ENCODE measurements at places on chromosomes 2 and 18.

DNA sequence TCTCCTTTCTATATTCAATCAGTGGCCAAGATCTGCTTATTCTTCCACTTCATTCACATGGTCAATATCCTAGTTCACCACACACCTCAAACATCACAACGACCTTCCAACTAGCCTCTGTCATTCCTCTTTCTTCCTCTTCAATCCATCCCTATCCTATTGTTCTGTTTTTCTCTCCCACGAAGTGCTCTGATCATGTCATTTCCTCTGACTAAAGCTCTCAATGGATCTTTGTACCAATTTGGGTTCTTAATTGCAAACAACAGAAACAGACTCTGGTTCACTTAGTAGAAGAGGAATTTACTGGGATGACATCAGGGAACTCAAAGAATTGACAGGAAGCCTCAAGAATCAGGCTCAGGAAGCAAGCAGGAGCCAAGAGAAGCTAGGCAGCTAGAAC, 23.5 kb downstream of the WNT10A start:
- no peak for DNase-seq

DNA sequence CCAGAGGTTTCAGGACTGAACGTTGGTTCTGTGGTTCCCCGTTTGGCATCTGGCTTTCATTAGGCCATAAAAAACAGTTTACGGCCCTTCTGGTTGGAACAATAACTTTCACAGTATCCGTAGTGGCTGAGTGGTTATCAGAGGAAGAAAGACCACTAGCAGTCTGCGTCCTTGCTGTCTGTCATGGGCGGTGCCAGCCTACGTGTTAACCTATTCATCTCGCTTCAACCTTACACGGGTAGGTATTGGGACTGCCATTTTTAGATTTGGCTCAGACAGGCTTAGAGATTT, 42.6 kb upstream of the ROCK2 start:
- no peak for DNase-seq

- no peak for DNase-seq
These were observed 95.9 kb downstream of the EPHA4 start for GRCh38 chr2:221476195-221476594.

DNA sequence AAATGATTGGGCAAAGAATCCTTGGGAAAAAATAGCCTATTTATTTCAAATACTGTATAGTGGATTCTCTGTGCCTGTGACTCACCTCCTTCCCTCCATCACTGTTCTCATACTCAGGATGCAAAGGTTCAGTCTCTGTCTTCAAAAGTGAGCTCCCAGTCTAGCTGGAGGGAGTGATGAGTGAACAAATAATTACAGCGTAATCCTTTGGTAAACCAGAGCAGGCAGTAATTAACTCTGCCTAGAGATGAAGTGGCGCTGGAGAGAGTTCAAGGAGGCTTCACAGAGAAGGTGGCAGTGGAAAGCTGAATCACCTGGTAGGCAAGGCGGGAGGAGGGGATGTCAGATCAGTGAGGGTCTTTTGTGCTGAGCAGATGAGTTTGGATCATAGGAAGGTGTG, 6.5 kb downstream of the DGUOK start:
- DNase-seq: no peak

GRCh38 chr2:29110916-29111535, 4.2 kb upstream of the CLIP4 start:
- DNase-seq: no peak

DNA sequence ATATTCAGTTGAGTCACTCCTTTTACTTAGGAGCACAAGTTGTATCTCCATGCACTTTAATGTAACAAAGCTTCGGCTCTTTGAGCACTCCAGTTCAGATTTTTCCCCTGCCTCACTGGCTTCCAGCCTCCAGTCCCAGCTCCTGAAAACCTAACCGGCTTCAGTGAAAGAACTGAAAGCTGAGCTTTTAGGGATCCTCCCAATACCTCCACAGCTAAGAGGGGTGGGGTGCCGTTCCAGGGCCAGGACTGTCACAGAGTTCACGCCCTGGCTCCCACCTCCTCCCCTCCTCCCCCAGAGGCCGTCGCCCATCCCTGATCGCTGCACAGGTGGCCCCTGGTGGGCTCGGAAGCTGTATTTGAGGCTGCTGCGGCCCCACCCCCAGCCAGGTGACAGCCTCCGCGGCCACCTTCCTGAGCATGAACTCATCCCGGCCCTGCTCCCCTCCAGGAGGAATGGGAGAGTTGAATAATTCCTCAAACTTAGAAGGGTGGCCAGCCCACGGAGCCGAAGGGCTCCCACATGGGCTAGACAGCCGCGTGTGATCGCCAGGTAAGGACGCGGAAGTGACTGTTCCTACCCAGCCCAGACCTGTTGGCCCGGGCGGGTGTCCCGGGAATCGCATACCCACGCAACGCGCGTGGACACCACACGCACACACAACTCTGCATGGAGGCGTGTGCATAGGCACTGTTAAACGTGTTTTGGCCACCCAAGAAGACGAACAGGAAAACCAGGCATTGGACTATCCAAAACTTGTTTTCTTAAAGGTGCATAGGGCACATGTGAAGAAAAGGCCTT, 1.8 kb downstream of the MYO5B start:
- no peak for DNase-seq

DNA sequence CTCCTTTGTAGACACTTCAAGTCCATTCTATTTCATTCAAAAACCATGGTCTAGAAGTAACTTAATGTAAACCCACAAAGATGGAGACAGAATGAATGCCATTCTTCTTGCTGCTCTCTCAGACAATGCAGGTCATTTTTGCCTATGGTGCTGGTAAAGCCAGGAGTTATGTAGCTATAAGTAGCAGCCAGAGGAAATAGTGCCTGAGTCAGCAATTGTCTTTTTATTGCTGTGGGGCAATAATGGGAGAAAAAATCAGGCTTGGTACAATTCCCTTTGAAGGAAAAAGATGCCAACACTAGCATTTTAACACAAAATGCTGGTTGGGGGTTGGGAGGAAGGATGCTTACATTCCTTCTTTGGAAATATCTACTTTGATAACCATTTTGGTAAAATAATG, 43.5 kb downstream of the SCN1A start:
- no peak for DNase-seq

- peak; percentile 71 for DNase-seq
These were observed 172 bp downstream of the PRKD3 start for GRCh38 chr2:37324536-37324785.

DNA sequence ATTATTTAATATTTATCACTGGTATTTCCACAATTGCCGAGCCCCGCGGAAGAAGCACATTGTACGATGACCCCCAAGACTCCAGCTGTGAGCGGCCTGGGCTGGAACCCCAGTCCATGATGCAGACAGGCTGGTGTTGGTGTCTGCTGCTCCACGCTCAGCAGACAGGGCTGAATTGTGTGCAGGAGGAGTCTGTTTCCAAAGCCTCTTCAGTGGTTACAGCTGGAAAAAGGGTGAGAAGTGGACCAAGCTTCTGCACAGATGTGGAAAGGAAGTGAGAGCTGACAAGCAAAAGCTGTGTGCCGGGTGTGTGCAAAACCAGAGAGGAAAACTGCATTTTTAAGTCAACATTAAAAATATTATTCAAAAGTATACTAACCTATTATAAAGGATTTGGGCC, 500.4 kb downstream of the GALR1 start:
- no peak for DNase-seq

DNA sequence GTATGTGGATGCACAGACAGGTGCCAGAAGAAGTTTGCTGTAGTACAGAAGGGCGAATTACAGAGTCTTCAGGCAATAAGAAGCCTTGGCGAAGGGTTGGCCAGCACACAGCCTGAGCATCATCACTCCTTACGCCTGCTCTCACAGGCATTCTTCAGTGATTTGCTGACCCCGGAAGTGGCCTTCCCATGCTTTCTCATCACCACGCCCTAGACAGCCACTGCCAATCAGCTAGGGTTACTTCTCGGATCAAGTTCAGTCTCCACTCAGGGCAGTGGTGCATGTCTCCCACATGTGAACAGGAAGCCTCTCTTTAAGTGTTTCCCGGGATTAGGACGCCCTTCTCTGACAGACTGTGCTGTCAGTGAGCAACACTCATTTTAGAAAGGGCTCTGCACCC, 81.8 kb downstream of the C1QL2 start:
- DNase-seq: no peak

DNA sequence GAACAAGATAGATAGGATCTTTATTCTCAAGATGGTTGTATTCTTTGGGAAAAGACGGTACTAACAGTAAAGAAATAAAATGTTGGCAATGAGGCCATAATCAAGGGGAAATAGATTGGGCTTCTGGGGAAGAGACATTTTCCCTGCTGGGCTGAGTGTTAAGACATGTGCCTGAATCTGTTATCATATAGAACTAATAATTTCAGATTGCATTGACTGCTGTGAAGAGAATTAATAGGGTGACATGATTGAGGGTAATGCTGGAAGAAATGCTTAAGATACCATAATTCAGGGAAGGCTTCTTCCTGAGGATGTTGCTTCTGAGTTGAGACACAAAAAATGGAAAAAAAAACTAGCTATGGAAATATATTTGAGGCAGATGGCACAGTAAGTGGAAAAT, 105.0 kb downstream of the PTH2R start:
- no peak for DNase-seq

Data from activated gamma-delta T cell treated with Interleukin-2 at 50 U/mL for 16 hours (primary cell).